DMS 273 treated with DMSO at 0.1 percent for 48 hours (cell line): ENCODE measurements at places on chromosomes 1 and 21.

- DNase-seq, result no peak
Measured at GRCh38 chr1:82759035-82759434, 958.3 kb downstream of the ADGRL2 start.

- no peak for DNase-seq
Measured at GRCh38 chr1:158989424-158989823, 20.3 kb upstream of the IFI16 start.

- DNase-seq, result no peak
Measured at GRCh38 chr1:112358061-112358770, 37.8 kb upstream of the CTTNBP2NL start.

DNA sequence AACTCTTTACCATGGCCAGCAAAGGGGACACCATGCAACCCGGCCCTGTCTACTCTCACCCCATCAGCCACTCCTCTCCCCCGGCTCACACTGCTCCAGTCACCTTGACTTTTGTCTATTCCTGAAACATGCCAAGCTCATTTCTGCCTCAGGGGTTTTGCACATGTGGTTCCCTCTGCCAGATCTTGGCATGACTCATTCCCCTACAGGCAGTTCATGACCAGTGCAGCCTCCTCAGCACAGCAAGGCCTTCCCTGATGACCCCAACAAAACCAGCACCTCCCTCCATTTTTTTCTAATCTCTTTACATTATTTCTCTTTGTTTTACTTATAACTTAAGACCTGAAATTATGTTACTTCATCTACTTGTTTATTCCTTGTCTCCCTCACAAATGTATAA lies 58.6 kb upstream of the GJB5 start:
- DNase-seq, result no peak

DNA sequence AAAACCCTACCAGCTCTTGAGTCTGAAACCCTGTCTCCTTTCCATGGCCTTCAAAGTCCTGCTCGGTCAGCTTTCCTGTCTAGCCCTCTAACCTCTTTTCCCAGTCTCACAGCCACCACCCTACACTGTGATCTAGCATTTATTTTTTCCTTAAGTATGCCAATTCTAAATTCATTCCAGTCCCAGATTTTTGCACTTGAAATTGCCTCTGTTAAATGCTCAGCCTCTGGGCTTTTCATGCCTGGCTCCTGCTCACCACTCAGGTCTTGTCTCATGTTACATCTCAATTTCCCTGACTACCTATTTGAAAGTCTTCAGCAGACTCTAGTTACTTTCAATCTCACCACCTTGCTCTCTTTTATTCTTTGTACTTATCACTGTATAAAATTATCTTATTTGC lies 176.2 kb downstream of the ADGRL4 start:
- DNase-seq, result no peak

DNA sequence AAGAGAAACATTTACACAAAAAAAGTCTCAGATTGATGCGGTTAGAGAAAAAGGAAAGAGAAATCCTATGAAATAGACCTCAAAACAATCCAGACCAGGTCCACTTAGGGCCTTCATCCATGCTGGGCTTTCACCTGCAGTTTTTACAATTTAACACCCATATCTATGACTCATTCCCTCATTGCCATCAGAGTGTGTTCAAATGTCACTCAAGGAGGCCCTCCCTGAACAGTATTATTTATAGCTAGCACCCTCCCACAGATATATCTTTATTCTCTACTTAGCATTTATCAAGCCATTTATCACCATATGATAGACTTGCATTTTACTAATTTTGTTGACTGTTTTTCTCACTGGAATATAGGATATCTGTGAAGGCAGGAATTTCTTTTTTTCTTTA lies 824 bp upstream of the KRTAP21-3 start:
- DNase-seq, result no peak

DNA sequence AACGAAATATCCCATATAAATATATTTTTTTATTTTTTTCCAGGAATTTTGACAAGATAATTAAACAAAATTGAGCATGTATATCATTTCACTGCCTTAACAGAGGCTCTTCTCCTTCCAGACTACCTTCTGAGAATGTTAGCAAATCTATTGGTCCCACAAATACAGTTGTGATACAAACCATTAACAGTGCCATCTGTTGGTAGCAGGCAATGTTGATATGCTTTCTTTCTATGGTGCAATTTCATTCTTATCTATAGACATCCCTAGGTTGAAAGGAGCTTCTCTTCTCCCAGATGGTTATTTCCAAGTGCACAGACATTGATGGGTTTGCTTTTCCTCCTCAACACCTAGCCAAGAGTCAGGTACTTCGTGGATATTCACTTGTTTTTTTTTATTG lies 303.6 kb downstream of the USH2A start:
- no peak for DNase-seq

DNA sequence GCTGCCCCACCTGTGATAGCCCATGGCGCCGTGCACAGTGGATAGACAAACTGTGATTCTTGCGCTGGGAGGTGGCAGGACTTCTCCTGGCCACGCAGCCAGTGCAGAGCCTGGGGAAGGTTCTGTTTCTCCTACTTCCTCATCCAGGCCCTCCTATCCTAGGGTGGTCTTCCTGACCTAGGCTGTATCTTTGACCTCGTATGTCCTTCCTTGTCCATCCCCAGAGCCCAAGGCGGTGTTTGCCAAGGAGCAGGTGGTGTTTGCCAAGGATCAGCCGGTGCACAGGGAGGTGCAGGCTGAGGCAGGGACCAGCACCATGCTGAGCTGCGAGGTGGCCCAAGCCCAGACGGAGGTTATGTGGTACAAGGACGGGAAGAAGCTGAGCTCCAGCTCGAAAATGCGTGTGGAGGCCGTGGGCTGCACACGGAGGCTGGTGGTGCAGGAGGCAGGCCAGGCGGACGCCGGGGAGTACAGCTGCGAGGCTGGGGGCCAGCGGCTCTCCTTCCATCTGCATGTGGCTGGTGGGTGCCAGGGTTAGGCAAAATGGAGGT lies 63.9 kb downstream of the OBSCN start:
- no peak for DNase-seq

- no peak for DNase-seq
Measured at GRCh38 chr1:87367549-87367948, 38.9 kb downstream of the LMO4 start.

- DNase-seq, result no peak
Measured at GRCh38 chr1:208564466-208564865, 320.3 kb upstream of the PLXNA2 start.

DNA sequence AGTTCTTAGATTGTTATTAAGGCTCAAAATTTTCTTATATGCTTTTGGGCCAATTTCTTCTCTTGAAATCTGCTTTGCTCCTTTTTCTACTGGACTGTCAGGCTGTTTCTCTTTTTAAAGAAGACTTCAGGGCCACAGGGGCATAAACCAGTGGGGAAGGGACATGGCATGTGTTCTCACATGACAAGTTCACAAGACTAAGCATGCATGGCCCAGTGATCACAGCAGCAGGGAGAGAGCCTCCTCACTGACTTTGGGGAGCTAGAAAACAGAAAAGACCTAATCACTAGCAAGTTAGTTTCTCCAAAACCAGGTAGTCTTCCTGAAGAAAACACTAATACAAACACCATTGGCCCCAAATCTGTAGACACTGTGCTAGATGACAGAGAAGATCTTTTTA lies 64.8 kb downstream of the RAB3GAP2 start:
- no peak for DNase-seq
